NCI-H187 (cell line): ENCODE measurements at places on chromosomes 4 and X.

DNA sequence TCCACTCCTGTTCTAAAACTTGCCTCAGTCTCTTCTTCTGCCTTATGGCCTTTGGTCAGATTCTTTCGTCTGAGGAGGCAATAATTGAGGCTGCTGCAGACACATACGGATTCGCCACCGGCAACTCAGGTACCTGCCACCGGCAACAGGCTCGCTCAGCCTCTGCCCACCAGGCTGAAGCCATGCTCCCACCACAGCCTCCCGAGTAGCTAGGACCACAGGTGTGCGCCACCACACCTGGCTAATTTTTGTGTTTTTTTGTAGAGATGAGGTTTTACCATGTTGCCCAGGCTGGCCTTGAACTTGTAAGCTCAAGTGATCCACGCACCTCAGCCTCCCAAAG is 26.6 kb downstream of the TNIP2 start:
- DNase-seq, result no peak

DNA sequence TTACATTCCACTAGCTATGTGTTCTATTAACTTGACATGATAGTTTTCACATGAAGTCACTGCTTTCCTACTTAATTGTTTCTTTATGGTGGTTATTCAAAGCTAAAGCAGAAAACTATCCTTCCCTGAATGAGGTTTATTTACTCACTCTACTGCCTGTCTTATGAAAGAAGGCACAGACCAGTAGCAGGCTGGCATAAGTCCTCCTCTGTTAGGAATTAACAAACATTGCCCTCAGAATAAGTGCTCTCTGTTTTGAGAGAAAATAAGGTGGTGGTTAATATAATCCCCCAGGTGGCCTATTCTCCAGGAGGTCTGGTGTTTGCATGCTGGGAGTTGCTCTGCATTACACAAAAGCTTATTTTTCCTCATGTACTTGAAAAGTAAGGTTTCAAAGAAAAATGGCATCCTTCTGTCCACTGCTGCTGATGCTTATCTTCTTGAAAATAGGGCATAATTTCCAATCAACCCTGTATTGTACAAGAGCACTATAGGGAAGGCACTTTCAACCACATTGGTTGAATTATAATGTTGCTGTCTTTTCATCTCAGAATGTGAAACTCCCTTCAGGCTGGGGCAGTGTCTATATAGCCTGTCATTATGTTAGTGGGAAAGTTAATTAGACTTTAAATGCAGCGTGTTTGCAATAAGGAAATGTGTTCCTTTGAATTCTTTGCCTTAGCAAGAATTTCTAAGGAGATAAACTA is 119.7 kb upstream of the TBC1D9 start:
- DNase-seq, result no peak

- DNase-seq, result no peak
Measured at GRCh38 chr4:33316033-33316432, 2595.9 kb downstream of the PCDH7 start.

DNA sequence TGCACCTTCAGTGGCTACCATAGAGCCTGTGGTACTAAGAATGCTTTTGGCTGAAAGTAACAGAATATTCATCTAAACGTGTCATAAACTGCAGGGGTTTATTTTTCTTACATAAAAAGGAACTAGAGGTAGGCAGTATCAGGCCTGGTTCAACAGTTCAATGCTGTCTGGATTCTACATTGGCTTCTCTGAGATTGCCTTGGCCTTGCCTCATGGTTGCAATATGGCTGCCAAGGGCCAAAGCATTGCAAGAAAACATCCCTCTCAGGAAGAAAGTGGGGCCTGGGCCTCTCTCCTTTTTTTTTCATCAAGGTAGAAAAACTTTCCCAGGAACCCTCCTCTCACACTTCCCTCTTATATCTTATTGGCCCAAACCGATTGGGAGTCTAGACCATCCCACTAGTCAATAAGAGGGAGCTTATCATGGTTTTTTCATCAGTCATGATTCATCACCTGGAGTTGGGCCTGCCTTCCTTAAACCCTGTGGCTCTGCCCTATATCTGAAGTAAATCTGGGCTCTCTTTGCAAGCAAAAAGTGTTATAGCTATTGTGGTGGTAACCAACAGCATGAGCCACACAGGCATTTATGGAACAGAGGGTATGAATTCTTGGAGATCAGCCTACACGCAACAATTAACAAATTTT is 1.8 kb upstream of the DOCK11 start:
- DNase-seq, result no peak

GRCh38 chrX:40090050-40090804 is 7.5 kb downstream of the BCOR start:
- DNase-seq, result no peak

- no peak for DNase-seq
Measured at GRCh38 chr4:41221850-41222645, 7.7 kb upstream of the APBB2 start.

DNA sequence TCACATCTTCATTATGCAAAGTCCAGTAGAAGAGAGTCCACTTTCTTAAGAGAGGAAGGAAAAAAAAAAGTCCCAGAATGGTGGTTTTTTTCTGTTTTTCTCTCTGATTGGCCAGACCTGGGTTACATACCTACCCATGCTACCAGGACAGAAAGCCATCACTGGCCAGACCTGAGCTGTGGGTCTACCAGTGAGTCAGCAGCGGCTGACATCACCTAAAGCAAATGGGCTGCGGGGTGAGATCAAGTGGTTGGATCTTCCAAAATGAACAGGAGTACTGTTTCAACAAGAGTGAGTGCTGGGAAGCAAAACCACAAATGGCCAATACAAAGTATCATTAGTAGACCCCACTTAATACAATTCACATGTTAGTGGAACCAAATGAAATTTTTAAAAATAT is 1.6 kb upstream of the NDST3 start:
- DNase-seq, result no peak

- no peak for DNase-seq
Measured at GRCh38 chr4:113012122-113012725, 37.2 kb upstream of the ANK2 start.

- peak; percentile 29 for DNase-seq
Measured at GRCh38 chr4:69823481-69824186, 36.3 kb downstream of the SULT1E1 start.

- peak; percentile 4 for DNase-seq
Measured at GRCh38 chr4:146916479-146917076, 29.1 kb downstream of the TTC29 start.

- no peak for DNase-seq
Measured at GRCh38 chr4:123419885-123420755, 23.5 kb downstream of the SPRY1 start.

DNA sequence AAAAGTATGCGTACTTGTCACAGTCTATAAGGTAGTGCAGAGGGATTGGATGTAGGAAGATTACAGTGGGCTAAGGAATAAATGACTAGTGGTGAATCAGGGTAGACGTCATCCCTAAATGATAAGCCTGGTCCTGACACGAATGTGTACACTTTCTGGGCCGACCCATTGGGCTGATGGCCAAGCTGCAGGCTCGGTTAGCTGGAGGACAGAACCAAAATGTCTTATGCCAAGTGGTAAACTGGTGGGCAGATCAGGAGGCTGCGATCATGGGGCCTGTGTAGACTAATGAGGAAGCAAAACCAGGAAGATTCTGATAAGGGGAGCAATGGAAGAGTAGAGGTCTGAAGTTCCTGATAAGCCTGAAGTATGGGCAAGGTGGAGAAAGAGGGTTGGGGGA is 272.8 kb upstream of the GATB start:
- no peak for DNase-seq

DNA sequence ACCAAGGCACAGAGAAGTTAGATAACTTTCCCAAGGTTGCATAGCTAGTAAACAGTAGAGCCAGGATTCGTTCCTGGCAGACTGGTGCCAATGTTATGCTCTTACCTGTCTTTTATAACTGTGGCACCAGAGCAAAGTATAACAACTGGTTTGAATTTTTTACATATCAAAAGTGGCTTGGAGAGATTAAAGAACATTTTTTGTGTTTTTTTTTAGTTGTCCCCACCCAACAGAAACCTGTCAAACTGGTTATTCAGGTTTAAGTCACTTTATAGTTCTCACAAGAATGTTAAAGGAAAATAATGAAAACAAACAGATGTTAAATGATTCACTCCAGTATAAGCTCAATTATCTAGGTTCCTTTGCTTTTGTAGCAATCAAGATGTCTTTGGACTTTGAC is 15.6 kb upstream of the FAM47E start:
- DNase-seq, result no peak

- no peak for DNase-seq
Measured at GRCh38 chr4:14994242-14994641, 8.0 kb upstream of the CPEB2 start.

- DNase-seq, result no peak
Measured at GRCh38 chr4:787561-787981, 38.4 kb downstream of the CPLX1 start.

- DNase-seq, result no peak
Measured at GRCh38 chr4:73308286-73308685, 49.7 kb upstream of the ANKRD17 start.

DNA sequence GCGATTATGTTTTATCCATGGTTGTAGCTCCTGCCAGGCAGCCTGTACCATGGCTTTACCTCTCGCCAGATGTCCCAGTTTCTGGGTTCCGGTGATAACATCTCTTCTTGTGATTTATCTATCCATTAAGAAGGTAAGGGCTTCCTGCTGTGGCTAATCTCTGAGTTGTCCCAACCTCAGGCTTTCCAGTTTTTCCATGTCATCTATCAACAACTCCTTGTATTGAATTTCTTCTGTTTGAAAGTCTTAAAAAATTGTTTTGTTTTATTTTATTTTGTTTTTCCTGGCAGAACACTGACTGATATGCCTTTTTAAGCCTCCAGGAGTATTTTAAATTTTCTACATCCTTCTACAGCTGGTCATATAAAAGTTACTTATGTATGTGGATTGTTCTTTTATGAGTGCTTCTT is 241.9 kb downstream of the ANTXR2 start:
- no peak for DNase-seq

DNA sequence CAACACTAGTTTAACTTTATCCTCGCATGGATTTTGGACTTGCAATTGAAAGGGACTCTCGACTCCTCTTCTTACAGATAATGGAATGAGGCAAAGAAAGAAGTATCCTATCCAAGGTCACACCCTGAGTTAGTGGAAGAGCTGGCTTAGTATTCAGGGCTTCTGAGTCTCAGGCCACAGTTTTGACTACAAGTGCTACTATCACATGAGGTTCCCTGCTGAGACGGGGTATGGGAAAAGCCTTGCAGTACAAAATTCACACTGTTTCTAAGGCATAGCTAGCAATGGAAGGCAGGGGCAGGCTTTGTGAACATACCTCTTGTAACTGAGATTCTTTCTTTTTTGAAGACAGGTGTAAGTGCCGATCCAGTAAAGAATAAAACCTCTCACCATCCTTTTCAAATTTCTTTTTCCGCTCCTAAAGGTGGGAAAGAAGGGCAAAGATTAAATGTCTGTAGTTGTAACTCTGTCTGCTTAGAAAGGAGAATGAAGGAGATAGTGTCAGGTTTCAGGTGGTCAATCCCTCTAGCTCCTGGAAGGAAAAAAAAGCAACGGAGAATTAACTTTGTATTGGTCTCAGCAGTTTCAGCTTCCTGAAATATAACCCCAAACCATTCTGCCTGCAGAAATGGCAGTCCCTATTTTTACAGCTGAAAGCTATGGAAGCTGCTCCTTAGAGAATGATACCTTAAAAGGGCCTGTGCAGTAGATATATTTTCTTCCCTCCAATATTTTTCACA is 199.0 kb downstream of the OPHN1 start:
- no peak for DNase-seq

GRCh38 chr4:44447563-44448504 is 775 bp downstream of the KCTD8 start:
- no peak for DNase-seq

DNA sequence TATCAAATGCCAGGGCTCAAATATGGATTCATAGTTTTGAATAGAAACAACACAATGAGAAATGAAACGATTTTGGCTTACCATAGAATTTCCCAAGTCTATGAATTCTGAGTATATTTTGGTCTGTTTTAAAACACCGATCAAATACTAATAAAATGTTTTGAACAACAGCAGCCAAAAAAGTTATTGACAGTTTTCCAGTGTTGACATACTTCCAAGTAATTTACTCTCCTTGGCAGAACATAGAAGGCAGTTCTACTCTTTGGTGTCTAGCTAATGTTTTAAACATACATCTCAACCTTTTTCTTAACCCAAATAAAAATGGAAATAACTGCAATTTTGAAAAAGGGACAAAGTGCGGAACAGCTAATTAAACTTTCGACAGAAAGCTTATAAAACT is 1419.8 kb downstream of the ADGRL3 start:
- no peak for DNase-seq

GRCh38 chr4:22670956-22671355 is 21.8 kb upstream of the GBA3 start:
- no peak for DNase-seq

DNA sequence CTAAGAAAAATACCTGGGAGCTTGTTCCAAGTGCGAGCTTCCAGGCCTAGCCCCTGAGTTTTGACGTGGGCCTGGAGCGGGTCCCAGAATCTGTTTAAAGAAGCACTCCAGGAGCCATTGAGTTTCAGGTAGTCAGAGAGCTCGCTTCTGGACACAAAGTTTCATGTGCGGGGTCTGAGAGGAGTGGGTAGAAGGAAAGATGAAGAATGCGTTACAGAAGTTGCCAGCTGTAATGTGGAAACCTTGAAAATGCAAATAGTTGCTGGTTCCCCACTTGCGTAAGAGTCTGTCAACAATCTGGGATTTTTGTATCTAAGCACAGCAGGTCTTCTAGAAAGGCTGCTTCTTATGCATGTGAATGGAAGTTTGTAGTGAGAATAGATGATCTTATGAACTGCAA is 77.5 kb upstream of the CLCN4 start:
- DNase-seq, result no peak

- DNase-seq, result no peak
Measured at GRCh38 chr4:3786196-3786869, 20.1 kb downstream of the ADRA2C start.

DNA sequence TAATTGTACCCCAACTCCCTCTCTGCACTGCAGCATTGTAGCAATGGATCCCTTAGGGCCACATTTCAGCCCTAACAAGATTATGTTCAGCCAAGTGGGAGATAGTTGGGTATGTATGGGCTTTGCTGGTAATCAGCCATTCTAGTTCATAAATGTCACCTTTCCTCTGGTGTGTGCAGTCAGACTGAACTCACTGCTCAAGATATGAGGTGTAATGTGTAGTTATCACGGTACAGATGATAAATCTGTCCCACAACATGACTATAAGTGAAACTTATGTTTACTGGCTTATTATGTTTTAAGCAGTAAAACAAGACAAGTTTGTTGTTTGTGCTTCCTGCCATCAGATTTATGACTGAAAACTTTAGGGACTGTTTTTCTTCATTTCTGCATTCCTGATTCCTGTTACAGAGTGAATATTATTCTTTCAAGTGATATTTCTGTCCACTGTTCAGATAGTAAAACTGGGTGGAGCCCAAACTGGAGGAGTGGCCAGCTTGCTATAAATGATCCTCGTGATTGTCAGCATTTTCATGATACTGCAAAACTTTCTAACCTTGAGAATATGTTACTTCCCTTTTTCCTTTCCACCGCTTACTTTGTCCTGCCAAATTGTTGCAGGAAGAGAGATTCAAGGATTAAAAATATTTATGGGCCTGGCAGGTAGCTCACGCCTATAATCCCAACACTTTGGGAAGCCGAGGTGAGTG is 44.9 kb downstream of the ANAPC4 start:
- no peak for DNase-seq
